ENCODE measurements at places on chromosomes 16 and 17.

- no peak for DNase-seq
These were observed 20.7 kb downstream of the PHKB start for GRCh38 chr16:47481698-47482374.

DNA sequence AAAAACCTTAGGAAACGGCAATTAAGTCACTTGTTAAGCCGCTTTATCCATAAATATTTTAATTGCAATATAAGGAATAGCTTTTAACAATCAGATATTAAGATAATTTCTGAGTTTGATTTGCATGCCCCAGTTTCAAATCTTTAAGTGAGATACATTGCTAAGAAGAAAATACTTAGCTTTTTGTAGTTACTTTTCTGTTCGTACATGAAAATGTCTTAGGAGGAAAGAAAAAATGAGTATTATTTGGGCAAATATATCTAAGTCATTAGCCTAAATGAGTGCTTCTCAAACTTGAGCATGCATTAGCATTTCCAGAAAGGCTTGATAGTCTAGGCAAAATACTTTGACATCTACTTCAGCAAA, 6.4 kb downstream of the ZNF207 start:
- no peak for DNase-seq

- no peak for DNase-seq
These were observed 13.0 kb downstream of the GPR142 start for GRCh38 chr17:74380086-74380958.

GRCh38 chr17:68759002-68759342, 157.8 kb upstream of the FAM20A start:
- DNase-seq: no peak

- DNase-seq: no peak
These were observed 8.1 kb downstream of the SLC5A11 start for GRCh38 chr16:24853830-24854229.

- DNase-seq: no peak
These were observed 40.1 kb upstream of the ZFP90 start for GRCh38 chr16:68499006-68499405.

GRCh38 chr17:42097691-42098631, at the start of gene ZNF385C:
Gene ZNF385C (minus strand): TSS chr17:42098473. CDS start chr17:42063056, 35,417 bp downstream.
- DNase-seq: peak; percentile 58

DNA sequence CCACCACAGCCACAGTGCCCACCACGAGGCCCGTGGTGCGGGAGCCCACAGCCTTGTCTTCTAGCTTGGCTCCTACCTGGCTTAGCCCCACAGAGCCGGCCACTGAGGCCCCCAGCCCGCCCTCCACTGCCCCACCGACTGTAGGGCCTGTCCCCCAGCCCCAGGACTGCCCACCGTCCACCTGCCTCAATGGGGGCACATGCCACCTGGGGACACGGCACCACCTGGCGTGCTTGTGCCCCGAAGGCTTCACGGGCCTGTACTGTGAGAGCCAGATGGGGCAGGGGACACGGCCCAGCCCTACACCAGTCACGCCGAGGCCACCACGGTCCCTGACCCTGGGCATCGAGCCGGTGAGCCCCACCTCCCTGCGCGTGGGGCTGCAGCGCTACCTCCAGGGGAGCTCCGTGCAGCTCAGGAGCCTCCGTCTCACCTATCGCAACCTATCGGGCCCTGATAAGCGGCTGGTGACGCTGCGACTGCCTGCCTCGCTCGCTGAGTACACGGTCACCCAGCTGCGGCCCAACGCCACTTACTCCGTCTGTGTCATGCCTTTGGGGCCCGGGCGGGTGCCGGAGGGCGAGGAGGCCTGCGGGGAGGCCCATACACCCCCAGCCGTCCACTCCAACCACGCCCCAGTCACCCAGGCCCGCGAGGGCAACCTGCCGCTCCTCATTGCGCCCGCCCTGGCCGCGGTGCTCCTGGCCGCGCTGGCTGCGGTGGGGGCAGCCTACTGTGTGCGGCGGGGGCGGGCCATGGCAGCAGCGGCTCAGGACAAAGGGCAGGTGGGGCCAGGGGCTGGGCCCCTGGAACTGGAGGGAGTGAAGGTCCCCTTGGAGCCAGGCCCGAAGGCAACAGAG, 10.5 kb downstream of the VASN start:
- no peak for DNase-seq

DNA sequence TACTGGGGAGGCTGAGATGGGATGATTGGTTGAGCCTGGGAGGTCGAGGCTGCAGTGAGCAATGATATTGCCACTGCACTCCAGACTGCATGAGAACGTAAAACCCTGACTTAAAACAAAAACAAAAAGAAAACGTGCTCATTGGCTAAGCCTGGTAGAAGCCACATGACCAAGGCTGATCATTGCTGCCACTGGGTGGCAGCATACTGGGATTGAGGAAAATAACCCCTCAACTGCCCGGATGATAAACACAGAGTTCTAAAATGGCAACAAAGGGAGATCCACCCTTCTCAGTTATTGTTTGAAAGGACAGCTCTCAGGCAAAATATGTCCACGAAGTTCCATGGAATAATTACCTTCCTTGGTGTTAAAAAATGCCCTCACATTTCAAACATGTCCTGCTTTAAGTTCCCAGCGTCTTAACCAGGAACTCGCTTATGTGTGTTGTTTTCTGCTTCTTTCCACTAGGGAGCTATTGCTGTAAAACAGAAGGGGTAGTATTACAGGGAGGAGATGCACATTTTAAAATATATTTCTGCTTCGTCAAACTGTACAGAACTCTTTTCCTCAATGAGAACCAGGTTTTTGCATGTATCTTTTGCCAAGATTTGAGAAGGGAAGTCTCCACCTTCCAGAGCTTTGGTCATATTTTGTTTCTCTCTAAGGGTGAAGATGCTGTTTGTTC, 675.3 kb downstream of the MAF start:
- peak; percentile 45 for DNase-seq

DNA sequence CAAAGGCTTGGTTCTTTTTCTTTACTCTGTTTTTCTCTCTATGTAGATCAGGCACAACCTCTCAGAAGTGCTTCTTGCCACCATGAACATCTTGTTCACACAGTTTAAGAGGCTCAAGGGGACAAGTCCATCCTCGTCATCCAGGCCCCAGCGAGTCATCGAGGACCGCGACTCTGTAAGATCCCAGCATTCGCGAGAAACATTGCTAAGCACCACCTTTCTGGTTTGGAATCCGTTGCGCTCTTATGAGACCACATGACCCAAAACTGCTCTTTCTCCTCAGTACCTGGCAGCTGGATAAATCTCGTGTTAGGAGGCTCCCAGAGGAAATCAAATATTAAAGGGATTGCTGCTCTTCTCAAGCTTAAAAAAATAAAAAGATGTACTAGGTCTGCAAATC, 23.3 kb upstream of the SLC12A3 start:
- DNase-seq: no peak

- no peak for DNase-seq
These were observed 478.8 kb upstream of the CDH11 start for GRCh38 chr16:65600629-65601028.

GRCh38 chr17:40499551-40500189, 1.8 kb downstream of the TNS4 start:
- DNase-seq: no peak

- no peak for DNase-seq
These were observed 15.6 kb upstream of the SLC38A8 start for GRCh38 chr16:84058211-84058610.

GRCh38 chr17:77099997-77100396, 40.8 kb upstream of the SEC14L1 start:
- peak; percentile 26 for DNase-seq

GRCh38 chr17:27496005-27496404, 39.8 kb downstream of the KSR1 start:
- DNase-seq: no peak

- no peak for DNase-seq
These were observed 68.2 kb downstream of the CDK12 start for GRCh38 chr17:39529455-39529854.

Data from CD4-positive, alpha-beta T cell treated with Interleukin-12 subunit alpha and Interleukin-12 subunit beta, for 1 hour (primary cell).